ENCODE measurements at places on chromosomes 11 and 22. TPM values are rescaled to one million over a fixed set of nuclear protein-coding genes. Genes with fewer than 3 reads are reported as not detected.

- DNase-seq = no peak
Observed at GRCh38 chr11:134442246-134442645, 30.2 kb upstream of the B3GAT1 start.

DNA sequence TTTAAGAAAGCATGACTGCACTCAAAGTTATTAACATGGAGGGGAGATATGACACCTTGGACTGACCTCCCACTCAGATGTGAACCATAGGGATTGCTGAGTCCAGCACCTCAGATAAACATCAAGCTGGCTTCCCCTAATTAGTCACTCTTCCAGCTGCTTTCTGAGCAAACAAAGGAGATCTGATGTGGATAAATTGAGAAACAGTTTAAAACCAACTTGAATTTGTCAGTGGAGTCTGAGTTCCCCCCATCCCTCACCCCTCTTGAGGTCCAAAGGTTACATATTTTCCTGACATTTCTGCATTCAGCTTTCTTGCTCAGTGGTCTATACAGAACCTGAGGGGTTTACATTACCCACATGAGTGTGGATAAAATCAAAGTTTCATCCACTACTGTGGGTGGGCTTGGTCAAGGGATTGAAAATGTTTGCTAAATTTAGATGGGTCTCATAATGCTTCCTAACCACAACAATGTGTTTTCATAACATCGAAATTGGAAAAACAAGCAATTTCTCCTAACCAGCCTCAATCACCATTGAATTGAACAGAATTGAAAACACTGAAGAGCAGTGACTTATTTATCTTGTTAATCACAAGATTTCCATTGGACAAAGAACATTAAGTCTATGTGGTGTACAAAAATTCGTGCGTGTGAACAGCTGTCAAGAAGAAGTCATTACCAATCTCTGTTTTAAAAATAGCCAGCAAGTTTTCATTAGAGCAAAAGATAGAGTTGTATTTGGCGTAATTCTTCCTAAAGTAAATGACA, 292.3 kb downstream of the METTL15 start:
- DNase-seq = no peak

DNA sequence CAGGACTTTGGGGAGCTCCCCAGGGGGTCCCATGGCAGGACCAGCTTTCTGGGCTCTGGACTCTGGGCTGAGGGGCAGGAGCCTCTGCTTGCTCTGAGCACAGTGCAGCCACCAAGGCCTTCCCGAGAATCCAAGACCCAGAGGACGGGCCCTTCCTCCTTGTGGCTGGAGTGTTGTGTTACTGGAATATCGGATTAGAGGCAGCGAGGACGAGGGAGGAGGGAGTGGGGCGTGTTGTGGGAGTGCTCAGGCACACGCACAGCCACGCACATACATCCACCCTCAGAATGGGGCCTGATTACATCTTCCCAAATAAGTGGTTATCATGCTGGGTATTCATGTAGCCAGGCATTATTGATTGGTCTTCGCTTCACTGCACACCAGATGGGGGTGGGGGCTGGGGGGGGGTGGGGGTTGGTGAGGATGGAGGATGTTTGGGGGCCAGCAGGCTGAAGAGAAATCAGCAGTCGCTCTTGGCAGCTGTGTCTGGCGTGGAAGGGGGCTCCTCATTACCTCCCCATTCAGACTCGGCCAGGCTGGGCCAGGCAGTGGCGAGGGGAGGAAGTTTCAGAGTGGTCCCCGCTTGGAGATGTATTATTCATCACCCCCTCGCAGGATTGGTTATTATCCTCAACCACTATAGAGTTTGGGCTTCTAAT, 120.9 kb downstream of the ST3GAL4 start:
- DNase-seq = no peak

GRCh38 chr11:32796425-32796824, 2.0 kb upstream of the CCDC73 start:
- no peak for DNase-seq

- DNase-seq = no peak
Observed at GRCh38 chr22:45831394-45831793, 145.6 kb downstream of the WNT7B start.

GRCh38 chr11:133821776-133822175, 23.5 kb downstream of the SPATA19 start:
- DNase-seq = peak; percentile 90

- DNase-seq = no peak
Observed at GRCh38 chr11:99257131-99257530, 236.4 kb downstream of the CNTN5 start.

DNA sequence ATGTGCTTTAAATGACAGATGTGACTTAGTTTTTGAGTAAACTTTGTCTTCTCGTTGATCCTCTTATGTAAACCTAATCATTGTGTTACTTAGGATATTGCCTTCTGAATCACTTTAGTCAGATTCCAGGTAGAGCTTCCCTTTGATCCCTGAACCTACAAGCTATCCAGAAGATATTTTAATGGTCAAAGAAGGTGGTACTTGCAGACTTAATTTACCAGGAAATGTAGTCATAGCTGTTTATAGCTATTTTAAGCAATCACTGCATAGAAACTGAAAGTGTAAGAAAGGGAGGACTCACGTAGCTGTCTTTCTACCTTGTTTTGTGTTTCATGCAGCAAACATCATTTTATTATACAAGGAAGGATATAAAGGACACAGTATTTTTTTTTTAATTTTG, 189.5 kb downstream of the DDX10 start:
- DNase-seq = peak; percentile 5

GRCh38 chr11:66311965-66312548, 4.8 kb downstream of the CD248 start:
- peak; percentile 94 for DNase-seq

- DNase-seq = no peak
Observed at GRCh38 chr11:124394408-124394807, 4.4 kb downstream of the OR8B3 start.

- DNase-seq = no peak
Observed at GRCh38 chr11:104432526-104432925, 268.6 kb upstream of the PDGFD start.

DNA sequence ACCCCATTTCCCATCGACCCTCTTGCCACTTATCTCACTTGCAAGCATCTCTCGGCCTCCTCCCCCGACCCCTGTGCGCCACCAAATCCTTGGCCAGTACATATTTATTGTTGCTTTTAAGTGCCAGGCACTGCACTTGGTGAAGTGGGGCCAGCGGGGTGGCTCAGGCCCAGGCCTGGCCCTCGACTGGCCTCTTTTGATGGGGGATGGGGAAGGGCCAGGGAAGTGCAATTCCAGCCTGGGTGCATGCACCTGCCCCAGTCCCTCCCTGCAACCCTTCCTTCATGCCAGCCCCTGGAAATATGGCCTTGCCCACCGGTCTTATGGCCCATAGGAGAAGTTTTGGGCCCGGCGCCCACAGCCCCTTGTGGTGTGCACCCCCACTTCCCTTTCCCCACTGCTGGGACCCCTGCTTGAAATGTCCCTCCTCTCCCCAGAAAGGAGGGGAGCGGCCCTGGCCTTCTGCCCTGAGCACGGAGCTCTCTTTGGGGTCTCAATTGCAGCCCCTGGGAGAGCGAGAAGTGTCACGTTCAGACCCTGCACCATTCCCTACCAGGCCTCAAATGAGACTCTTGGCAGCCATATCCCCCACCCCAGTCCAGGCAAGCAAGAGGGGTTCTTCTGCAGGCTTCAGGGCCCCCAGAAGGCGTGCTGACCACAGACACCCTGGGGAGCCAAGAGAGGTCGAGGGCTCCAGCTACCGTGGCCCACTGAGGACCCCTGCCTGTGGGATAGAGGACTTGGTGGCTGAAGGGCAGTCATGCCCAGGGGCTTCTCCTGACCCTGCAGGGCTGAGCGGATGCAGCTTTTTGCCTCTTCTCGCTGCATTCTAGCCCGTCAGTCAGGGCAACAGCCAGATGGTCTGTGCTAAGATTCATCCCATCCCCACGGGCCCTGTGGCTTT, 961 bp downstream of the SUSD2 start:
- DNase-seq = peak; percentile 28

- no peak for DNase-seq
Observed at GRCh38 chr22:43555561-43556515, 144.0 kb downstream of the MPPED1 start.

- no peak for DNase-seq
Observed at GRCh38 chr11:48078689-48079088, 98.3 kb downstream of the PTPRJ start.

Gene OR2AT4
- not detected for total RNA-seq

Gene FBLN1
- 115 TPM for total RNA-seq

Gene CHRDL2
- 1.8 TPM for total RNA-seq

Gene CCND1
- total RNA-seq = 135 TPM

Gene PPFIA1
- 57.7 TPM for total RNA-seq

Gene DEPDC7
- total RNA-seq = 17.0 TPM

Gene CHADL
- 5.9 TPM for total RNA-seq

Data from tongue (tissue), 3 donors.